RWPE1 (cell line): ENCODE measurements at places on chromosomes 16 and 17.
A peak's percentile ranks its signal among the peaks of the same experiment; 100 is the strongest.

DNA sequence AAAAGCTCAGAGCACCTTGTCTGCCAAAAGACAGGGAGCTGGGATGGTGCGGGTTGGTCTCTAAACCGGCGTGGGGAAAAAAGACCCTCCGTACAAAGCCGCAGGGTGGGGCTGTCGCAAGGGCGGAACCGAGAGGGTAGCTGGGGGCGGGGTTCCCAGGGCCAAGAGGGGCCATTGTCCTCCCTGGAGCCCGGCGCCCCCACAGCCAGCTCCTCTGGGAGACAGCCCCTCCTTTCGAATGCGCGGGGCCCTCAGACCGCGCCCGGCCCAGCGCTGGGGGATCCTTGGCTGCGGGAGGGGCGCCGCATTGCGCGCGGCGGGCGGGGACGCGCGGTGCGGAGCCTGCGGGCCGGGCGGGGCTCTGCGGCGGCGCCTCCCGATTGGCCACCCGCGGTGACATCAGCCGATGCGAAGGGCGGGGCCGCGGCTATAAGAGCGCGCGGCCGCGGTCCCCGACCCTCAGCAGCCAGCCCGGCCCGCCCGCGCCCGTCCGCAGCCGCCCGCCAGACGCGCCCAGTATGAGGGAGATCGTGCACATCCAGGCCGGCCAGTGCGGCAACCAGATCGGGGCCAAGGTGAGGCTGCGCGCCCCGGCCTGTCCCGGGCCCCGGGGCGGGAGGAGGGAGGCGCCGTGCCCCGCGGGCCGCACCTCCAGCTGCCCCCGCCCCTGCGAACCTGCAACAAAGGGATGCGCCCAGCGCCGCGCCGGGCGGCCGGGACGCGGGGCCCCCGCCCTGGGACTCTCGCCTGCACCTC, at the start of gene TUBB3:
Gene TUBB3 (plus strand): TSS at position 459 of the 756 bp plus-strand sequence. CDS start 60 bp downstream, at position 519.
- peak; percentile 95 for DNase-seq

DNA sequence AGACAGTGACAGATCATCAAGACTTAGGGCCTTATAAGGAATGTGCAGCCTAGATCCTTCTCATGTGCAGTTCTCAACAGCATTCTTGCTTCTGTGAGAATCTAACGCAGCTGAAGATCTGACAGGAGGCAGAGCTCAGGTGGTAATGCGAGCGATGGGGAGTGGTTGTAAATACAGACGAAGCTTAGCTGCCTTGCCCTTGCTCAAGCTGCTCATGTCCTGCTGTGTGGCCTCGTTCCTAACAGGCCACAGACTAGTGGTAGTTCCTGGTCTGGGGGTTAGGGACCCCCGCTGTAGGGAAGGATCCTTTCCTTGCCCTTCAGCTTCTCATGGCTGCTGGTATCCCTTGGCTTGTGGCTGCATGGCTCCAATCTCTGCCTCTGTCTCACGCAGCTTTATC, 10.3 kb upstream of the NTN1 start:
- DNase-seq, result no peak

DNA sequence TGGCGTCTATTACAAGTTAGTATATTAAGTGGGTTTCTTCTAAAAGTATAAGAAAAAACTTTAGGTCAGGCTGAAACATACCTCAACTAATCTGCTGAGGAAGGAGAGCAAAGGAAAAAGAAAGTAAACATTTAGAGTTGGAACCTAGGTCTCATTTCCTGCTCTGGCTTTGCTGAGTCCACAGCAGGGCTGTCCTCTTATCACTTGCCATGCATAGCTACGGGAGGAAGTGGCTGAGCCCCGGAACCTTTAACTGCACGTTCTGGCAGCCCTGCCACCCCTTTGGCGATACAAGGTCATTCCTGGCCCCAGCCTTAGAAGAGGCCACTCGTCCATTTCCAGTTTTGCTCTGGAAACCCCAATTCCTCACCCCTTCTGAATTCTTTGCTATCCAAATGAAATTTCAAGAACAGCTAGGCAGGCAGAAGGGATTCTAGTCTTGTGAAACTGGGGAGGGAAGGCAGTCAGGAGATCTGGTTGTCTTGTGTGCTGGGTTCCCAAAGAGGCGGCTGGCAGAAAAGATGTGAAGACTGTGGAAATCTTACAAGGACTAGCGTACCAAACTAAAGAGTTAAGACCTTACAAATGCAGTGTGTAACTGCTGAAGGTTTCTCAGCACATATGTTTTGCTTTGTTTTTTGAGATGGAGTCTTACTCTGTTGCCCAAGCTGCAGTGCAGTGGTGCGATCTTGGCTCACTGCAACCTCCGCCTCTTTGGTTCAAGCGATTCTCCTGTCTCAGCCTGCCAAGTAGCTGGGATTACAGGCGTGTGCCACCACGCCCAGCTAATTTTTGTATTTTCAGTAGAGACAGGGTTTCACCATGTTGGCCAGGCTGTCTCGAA, 19.1 kb downstream of the WIPI1 start:
- DNase-seq, result no peak

- DNase-seq, result no peak
Observed at GRCh38 chr17:50923611-50924010, 57.5 kb upstream of the TOB1 start.

DNA sequence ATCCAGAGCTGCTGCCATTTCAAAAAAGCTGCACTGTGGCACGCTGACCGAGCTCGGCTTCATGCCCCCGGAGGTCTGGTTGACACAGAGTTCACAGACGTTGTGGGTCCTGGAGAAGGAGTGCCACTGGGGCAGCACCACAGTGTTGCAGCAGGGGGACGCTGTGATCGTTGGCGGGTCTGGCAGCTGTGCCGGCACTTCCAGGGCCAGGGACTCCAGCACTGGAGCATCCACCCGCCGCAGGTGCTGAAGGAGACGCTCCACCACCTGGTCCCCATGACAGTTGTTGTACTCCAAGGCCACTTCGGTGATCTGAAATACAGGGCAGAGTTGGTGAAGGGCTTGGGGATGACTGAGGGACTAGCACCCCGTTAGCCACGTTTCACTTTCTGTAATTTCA, 23.5 kb downstream of the SNN start:
- no peak for DNase-seq

DNA sequence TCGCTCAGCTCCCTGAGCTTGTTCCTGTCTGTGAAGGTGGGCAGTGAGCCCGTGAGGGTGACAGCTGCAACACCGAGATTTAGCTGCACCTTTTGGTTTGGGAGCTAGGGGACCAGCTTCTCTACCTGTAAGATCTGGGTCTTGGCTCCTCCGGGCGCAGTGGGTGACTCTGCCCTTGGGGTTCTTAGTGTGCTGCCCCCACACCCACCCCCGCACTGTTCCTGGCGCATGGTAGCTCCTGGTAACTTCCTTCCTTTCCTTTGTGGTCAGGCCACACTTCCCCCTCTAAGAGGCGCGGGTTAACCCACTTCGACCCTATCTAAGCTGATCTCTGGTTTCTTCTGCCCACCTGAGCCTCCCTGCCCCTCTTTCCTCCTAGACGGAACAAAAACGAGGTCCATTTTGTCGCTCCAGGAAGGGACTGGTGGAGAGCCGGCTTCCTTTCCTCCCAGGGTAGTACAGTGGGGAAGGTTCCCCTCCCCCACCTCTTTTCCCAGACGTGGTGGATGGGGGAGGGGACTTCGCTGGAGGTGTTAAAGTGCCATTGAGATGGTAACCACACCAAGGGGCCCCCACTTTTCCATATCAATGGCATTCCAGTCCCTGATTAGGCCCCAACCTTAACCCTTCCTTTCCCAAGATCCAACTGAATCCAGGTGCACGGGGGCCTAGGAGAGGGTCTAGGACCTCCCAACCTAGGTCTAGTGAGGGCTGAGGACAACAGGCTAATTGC, 4.6 kb upstream of the CLDN9 start:
- DNase-seq, result no peak

- no peak for DNase-seq
Observed at GRCh38 chr17:27751622-27752490, 48.5 kb downstream of the NOS2 start.

DNA sequence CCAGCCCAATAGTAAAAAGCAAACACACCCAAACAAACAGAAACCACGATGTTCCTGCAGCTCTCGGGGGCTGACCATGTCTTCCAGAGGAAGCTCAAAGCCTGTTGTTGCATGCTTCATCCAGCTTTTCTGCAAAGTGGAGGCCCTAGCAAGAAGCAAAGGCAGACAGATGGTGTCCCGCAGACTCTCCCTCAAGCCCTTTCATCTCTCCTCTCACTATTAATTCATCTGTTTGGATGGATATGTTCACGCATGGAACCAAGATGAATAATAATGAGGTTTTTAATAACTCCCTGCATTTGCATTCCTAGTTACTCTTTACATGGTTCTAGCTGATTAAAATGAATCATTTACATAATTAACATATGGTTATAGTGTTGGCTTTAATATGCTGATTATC, 36.6 kb downstream of the RBFOX1 start:
- no peak for DNase-seq

- no peak for DNase-seq
Observed at GRCh38 chr16:61195006-61195405, 841.2 kb downstream of the CDH8 start.

DNA sequence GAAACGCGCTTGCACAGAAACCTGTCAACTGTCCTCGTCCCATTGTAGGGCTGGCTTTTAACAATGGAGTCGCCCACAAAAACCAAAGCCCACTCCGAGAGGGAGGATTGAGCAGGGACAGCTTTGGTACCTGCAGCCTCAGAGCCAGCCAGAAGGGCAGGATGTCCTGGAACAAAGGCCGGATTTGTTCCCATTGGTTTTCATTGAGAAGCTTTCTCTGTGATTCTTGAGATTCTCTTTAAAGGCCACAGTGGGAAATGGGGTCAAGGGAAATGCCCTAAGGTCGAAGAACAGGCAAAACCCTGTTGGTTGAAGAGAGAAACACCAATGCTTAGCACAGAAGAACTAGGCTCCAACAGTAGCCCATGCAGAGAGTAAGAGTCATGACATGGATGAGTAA, 65.4 kb downstream of the C16orf78 start:
- DNase-seq, result no peak

GRCh38 chr16:89711601-89712273, 9.0 kb downstream of the VPS9D1 start:
- peak; percentile 97 for DNase-seq

GRCh38 chr17:35866341-35866950, 2.2 kb downstream of the HEATR9 start:
- DNase-seq, result no peak

GRCh38 chr16:6698548-6698947, 634.1 kb upstream of the RBFOX1 start:
- no peak for DNase-seq

GRCh38 chr17:76524598-76525512, 12.7 kb downstream of the CYGB start:
- no peak for DNase-seq

- no peak for DNase-seq
Observed at GRCh38 chr17:64627797-64628196, 34.3 kb downstream of the SMURF2 start.

DNA sequence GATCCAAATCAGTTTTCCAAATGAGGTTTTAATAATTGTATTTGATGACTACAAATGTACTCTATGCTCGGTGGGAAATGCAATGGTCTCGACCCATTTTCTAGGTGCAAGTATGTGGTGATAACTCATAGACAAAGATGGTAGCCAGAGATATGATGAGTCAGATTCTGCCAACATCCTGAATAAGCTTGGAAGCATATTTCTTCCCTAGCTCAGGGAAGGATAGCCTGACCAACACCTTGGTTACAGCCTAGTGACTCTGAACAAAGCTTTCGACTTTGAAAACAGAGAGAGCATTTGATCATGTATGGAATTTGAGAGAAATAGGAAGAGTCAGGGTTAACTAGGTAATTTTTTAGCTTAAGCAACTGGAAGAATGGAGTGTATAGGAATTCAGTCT, 128.3 kb upstream of the MYOCD start:
- DNase-seq, result no peak

DNA sequence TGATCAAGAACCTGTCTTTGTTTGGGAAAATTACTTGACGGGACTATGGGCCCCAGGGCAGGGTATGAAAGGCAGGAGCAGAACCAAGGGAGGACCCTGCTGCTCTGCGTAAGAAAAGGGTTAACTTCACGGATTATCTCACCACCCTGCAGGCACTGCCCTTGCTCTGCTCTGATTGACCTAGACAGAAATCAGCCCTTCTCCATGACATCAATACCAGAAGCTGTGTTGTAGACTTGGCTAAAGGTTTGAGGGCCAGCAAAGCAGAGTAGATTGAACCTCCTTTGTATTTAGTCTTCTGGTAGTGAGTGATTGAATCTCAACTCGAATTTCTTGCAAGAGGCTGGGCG, 52.9 kb upstream of the ETV4 start:
- no peak for DNase-seq

DNA sequence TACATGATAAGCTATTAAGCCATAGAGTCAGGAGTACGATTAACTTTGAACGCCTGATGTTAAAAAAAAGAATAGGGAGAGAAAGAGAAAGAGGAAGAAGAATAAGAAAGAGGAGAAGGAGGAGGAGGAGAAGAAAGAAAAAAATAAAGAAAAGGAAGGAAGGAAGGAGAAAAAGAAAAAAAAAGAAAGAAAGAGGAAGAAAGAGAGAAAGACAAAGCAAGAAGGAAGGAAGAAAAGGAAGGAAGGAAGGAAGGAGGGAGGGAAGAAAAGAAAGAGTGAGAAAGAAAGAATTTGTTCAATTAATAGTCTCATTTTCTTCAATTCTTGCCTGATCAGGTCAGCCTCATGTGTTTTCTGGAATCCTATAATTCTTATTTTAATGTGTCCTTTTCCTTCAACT, 33.7 kb downstream of the HS3ST2 start:
- no peak for DNase-seq

GRCh38 chr16:72930396-72930795, 117.5 kb downstream of the ZFHX3 start:
- DNase-seq, result no peak

GRCh38 chr17:55717898-55718735, 4.5 kb downstream of the TMEM100 start:
- DNase-seq, result peak; percentile 24

- no peak for DNase-seq
Observed at GRCh38 chr17:61461967-61462718, 9.9 kb downstream of the TBX4 start.

GRCh38 chr17:27376637-27377547, 79.4 kb upstream of the KSR1 start:
- peak; percentile 54 for DNase-seq

GRCh38 chr17:74860229-74860871, 665 bp upstream of the GRIN2C start:
- no peak for DNase-seq

DNA sequence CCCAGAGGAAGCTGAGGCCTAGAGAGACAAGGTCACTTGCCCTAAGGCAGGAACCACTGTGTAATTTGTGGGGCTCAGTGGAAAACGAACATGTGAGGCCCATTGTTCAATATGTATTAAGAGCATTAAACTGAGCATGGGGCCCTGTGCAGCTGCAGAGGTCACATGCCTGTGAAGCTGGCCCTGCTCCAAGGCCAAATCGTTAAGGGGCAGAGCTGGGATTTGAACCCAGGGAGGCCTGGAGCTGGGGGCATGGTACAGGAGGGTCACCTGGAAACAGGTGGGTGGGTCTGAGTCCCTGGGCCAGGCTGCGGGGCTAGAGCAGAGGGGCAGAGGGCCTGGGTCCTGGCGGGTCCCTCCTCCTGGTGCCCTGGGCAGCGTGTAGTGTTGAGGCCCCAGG, 19.7 kb downstream of the C16orf74 start:
- DNase-seq, result no peak

GRCh38 chr16:4520913-4521312, 17.7 kb downstream of the CDIP1 start:
- no peak for DNase-seq

GRCh38 chr16:57689762-57690558, 4.6 kb upstream of the DRC7 start:
- DNase-seq, result no peak

GRCh38 chr16:17304491-17305119, 166.2 kb downstream of the XYLT1 start:
- DNase-seq, result peak; percentile 70

GRCh38 chr16:19748389-19749168, 30.5 kb downstream of the IQCK start:
- no peak for DNase-seq
